Jurkat, Clone E6-1 (cell line): ENCODE measurements at places on chromosomes 4 and X.

DNA sequence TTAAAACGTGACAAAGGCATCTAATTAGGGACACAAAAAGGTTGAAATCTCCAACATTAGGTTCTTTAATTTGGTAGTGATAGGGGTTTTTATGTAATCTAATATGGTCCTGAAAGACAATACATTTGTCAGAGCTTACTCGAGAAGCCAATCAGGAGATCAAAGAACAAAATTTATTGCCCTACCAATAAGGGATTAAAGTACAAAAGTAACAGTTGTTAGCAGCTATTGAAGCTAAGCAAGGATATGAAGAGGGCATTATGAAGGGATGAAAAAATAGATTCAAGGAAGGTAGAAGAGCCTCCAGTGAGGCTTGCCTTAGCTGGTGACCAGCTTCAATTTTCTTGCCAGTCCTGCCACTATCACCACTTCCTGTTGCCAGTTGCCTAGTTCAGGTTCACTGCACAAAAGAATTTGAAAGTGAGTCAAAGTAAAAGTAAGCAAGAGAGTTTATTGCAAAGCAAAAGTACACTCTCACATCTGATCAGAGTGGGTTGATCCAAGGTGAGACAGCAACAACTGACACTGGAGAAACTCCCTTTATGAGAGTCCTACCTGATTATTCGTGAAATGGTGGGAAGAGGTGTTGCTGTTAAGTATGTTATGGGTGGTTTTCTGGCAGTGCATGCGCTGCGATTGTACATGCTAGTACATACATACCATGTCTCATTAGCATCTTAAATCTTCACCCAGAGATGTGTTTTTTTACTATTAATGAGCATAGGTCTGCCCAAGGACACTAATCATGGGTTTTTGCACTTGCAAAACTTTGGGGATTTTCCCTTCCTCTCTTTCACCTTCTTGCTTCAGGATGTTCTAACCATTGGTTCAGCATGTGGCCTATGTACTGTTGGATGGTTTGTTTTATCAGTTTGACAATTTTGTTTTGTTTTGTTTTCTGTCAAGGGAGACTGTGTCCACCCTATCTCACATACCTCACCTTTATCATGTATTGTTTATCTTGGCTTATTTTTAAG lies 263.2 kb upstream of the ITM2A start:
- no peak for DNase-seq

- DNase-seq: peak; percentile 87
Observed at GRCh38 chrX:1581132-1581531, 10.3 kb upstream of the AKAP17A start.

GRCh38 chrX:71164071-71164470 lies 19.4 kb downstream of the NLGN3 start:
- DNase-seq: no peak

- DNase-seq: no peak
Observed at GRCh38 chr4:30943356-30943755, 223.2 kb downstream of the PCDH7 start.

GRCh38 chrX:17027931-17028330 lies 81.5 kb downstream of the REPS2 start:
- DNase-seq: no peak
